NCI-H1436 treated with DMSO at 0.1 percent for 48 hours (cell line): ENCODE measurements at places on chromosomes 7 and 10.

DNA sequence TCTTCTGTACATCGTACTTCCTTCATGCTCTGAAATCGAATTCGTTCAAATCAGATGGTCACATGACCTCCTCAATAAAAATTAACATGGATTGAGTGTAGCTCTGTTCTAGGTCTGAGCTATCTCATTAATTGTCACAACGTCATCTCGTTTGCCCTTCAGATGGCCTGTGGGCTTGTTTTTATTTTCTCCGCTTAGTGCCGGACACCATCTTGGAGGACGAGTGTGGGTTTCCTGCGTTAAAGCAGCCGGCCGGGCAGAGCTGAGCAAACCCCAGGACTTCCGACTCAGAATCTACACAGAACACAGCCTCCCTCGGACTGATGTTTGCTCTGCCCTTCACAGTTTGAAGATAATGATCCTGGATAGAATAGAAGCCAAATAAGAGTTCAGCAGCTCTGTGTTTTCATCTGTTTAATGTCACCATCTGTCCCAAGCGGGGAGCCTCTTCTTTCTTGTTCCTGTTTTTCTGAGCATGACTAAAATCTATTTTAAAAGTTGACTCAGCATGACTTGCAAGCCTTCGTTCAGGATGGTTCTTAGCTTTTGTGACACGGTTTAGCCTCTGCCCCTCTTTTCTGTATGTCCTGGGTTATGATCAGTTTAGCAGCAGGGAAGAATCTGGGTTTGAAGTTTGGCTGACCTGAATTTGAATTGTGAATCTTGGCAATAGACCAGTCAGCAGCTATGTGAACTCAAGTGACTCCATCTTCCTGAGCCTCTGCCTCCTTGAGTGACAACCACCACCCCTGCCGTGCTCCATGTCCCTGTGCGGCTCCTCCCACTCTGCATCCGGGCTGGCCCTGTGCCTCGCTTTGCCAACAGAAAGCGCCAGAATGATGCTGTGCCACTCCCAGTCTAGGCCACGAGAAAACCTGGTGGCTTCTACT, 30.6 kb upstream of the GALNTL5 start:
- no peak for DNase-seq

DNA sequence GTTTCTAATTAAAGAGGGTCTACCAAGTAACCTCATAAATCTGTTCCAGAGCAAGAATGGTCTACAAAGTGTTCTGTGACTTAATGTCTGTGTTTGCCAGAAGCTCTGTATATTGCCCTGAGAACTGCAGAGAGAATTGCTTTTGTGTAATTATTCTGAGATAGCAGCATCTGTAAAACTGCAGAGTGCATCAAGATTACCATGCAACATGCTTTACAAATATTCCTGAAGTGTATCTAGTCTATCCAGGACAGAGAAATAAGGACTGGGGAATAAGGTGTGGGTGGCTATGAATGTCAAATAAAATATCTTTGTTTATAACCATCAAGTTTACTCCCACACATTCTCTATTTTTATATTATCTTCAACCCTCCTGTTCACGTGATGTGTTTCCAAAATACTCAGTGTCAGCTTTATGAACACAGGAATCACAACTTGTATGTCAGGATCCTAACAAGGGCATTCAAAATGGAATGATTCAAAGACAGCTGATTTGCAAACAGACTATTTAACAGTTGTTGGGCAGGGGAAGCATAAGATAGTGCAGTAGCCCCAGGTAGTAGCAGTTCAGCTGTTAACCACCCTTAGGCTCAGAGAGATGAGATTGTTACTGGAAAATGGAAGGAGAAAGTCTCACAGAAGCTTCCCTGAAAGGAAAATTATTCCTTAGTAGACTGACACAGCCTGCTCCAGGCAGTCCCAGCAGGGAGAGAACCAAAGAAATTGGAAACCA, 15.3 kb upstream of the LIPA start:
- no peak for DNase-seq

DNA sequence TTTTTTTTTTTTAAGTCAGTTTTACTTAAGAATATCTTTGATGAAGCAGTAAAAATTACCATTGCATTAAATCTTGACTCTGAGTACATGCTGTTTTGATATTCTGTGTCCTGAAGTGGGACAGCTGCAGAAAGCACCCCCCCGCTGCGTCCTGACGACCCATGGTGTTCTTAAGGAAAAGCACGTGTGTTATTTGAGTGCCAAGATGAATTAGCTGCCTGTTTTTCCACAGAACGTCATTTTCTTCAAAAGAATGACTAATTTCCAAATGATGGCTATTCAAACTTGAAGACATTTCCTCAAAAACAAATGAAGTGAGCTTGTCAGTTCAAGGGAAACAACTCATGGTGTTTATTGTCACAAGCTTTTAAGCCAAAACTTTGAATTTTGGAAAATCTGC, 45.9 kb downstream of the CREM start:
- DNase-seq = no peak

DNA sequence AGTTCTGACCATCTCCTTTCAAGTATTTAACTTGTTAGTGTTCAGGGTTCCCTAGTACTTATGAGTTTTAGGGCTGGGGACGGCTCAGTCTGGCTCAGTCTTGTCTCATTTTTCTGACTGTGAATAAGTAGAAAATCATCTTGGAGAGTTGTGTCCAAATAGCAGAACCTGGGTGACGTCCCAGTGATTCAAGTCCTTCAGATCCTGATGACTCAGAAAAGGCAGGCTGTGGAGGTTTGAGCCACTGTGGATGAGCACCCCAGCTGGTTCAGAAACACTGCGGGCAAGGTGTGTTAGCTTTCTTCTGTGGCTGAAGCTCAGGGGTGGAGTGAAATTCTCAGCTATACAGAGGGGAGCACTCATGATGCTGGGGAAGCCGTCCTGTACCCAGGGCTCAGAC, 154.4 kb upstream of the NPY start:
- no peak for DNase-seq

GRCh38 chr10:30915146-30915545, 116.5 kb downstream of the ZNF438 start:
- no peak for DNase-seq

- no peak for DNase-seq
Observed at GRCh38 chr7:31853380-31853779, 166.4 kb downstream of the PPP1R17 start.

GRCh38 chr7:100082978-100083377, 1.5 kb upstream of the ZNF3 start:
- DNase-seq = no peak

DNA sequence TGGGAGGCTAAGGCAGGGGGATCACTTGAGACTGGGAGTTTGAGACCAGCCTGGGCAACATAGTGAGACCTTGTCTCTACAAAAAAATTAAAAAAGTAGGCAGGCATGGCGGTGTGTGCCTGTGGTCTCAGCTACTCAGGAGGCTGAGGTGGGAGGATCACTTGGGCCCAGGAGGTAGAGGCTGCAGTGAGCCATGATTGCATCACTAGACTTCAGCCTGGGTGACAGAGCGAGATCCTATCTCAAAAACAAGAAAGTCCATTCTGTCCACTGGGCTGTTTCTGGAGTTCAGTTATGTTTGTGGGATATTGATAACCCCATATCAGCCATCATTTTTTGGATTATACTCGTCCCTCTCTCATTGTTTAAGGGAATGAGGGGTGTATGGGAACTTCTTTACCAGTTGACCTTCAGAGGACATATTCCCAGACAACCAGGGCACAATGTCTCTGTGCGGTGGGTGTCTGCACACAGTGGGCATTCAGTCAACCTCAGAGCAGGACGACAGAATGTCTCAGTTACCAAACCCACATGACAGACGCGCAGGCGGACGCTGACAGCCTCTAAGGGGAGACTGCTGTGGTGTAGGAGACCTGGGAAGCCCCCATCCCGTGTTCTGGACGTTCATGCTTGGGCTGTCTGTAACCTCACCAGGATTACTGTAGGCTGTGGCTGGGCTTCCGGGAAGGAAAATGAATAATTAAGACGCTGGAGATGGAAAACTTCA, 69.4 kb downstream of the CARD11 start:
- no peak for DNase-seq

DNA sequence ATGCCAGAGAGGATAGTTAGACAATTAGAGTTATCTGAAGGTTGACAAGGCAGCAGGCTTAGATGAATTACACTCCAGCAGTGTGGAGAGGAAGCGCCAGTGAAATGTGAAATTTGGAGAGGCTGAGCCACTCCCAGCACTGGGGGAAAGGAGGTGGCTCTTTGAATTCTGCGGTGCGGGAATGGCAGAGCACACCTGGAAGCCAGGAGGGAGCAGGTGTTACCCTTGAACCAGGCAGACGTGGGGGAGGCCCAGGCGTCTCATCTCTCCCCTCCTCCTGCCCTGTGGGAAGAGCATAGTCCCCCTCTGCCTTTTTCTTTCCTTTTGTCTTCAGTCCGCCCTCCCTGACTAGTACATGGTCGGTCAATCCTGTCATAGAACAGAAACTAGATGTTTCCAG, 203.1 kb downstream of the DPP6 start:
- no peak for DNase-seq

GRCh38 chr10:119867317-119867716, 5.3 kb downstream of the MCMBP start:
- no peak for DNase-seq

GRCh38 chr10:126380352-126381076, 7.8 kb downstream of the ADAM12 start:
- DNase-seq = no peak

DNA sequence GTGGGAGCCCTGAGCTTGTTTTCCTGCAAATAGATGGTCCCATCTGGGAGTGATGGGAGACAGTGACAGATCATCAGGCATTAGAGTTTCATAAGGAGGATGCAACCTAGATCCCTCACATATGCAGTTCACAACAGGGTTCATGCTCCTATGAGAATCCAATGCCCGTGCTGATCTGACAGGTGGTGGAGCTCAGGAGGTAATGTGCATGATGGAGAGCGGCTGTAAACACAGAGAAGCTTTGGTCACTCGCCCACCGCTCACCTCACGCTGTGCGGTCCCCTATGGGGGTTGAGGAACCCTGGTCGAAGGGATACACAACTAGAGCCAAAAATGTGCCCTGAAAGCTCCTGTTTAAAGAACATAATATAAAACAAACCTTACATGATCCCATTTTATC, 88.5 kb upstream of the CREB5 start:
- DNase-seq = no peak

DNA sequence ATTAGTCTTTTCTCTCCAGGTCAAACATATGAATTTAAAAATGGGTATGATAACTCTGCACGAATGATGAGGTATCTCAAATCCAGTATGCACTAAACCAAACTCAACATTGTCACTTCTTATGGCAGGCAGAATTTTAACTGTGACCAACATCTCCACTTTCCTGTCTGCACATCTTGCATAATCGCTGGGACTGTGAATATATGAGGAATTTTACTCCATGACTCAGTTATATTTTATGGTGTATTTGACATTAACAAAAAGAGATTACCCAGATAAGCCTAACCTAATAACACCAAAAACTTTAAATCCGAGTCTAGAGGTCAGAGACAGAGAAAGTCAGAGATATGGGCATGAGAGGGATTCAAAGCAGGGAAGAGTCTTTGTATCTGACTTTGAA, 454.5 kb upstream of the SEMA3D start:
- DNase-seq = no peak

- no peak for DNase-seq
Observed at GRCh38 chr7:6250364-6250833, 22.0 kb downstream of the CYTH3 start.

DNA sequence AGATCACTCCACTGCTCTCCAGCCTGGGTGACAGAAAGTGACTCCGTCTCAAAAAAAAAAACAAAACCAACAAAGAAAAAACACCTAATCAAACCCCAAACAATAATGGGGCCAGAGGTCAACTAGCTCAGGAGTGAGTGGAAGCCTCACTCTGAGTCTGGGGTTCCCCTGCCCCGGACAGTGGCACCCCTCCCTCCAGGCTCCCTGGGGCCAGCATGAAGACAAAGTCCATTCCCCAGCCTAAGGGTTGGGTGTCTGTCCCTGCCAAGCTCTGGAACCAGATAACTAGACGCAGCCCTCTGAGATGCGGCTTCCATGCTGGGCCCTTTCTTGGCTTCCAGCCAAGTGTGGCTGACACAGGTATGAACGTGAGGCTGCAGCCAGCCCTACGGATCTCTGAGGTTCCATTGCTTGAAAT, 1.7 kb upstream of the FUOM start:
- DNase-seq = no peak

DNA sequence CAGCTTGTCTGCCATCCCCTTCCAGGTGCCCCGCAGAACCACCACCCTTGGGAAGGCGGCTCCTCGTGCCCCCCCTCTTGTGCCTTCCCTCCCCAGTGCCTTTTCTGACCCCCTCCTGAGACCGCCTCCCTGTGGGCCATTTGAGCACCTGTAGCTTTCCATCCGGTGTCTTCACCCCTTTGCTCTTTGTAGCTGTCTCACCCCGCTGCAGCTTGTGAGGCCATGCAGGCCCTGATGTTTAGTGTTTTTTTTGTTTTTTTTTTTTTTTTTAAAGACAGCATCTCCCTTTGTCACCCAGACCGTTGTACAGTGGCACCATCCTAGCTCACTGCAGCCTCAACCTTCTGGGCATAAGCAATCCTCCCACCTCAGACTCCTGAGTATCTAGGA, 52.5 kb downstream of the CUX1 start:
- DNase-seq = no peak

- no peak for DNase-seq
Observed at GRCh38 chr10:114045136-114046086, 1.7 kb downstream of the ADRB1 start.

DNA sequence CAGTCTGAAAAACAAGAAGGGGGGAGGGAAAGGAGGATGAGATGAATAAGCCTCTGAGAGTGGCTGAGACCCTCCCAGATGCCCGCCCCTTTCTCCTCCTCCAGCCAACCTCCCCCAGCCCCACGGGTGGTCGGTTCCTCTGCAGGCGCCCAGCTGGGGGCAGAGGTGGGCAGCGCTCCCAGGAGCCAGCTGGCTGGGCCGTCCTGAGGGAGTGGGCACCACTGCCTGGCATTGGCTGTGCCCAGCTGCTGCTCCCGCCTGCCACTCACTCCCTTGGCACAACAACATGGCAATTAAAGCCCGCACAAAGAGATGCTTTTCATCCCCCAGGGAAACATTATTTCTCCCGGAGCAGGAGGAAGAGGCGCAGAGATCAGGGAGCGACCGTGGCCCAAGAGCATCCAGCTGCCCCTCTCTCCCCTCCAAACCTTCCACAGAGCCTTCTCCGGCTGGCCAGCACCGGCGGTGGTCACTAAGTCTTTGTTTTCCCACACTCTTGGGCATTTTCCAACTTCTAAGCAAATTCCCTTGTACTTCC, 107.2 kb downstream of the SPDYE5 start:
- DNase-seq = peak; percentile 33

- no peak for DNase-seq
Observed at GRCh38 chr7:74429153-74429747, 24.5 kb upstream of the GTF2IRD1 start.

DNA sequence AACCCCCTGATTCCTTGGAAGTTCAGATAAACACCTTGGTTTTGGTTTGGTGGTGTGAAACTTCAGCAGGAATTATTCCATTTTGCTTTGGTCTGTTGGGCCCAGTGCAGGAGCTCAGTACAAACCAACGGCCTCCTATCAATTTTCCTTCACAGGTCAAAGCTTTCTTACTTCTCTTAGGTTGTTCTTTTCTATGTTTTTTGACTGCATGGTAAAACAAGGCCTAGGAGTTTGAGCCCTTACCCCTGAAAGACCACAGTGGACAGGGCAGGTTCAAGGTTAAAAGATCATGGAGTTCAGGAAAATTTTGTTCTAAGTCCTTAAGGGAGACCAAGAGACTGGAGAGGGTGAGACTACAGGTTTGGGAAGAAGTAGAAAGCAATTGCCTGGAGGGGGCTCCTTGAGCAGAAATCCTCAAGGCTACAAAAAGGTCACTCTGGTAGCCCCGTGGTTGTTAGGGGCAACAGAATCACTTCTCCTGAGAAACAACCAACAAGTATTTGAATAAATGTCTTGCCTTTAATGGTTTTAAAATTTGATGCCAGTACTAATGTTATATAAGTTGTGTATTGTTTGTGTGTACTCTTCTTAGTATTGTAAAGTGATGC, 40.9 kb upstream of the FHIP2A start:
- DNase-seq = no peak

GRCh38 chr10:110419265-110419664, 78.4 kb upstream of the DUSP5 start:
- DNase-seq = no peak
